ENCODE measurements at places on chromosomes 1 and 21.
A peak's percentile ranks its signal among the peaks of the same experiment; 100 is the strongest.

- no peak for DNase-seq
Observed at GRCh38 chr1:181155339-181155738, 66.8 kb downstream of the IER5 start.

DNA sequence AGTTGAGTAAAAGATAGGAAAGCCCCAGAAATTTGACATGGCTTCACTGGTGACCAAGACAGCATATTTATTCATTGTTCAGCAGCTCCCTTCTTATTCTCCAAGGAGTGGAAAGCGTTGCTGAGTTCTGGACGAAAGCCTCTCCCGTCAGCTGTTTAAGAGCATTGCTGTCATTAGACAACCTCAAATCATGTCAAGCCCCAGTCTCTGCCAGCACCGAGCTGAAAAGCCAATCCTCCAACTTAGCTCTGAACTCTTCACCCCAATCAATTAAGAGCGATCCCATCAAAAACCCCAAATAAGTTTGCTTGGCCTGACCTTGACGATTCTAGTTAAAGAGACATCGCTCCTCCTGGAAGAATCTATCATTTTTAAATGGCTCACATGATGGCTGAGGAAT is 110.8 kb downstream of the PLPP3 start:
- no peak for DNase-seq

DNA sequence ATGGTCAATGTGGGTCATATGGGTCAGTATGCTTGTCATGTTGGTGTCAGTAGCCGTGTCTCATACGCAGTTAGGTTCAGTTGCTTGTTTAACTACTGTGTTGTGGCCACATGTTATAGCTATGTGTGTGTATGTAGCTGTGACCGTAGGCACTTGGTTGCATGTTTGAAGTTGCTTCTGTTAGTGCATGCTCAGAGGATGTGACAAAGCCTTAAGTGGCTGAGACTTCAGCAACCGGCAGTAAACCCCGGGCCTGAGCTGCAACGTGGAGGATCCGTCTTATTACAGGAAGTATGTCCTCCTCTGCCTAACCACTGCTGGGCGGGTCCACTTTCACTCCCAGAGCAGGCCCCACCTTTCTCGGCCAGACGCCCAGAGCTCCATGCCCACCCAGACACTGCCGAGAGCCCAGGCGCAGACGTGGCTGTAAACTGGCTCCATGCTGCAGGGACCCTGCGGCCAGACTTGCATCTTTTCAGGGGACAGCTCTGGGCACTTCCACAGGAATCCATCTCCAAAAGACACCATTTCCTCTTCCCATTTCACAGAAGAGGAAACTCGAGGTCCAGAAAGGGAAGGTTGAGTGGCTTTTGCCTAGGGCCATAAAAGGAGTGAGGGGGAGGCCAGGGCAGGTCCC is 2.2 kb downstream of the TCEA3 start:
- DNase-seq, result no peak

- DNase-seq, result no peak
Observed at GRCh38 chr1:92933459-92933858, 27.8 kb downstream of the DIPK1A start.

- DNase-seq, result no peak
Observed at GRCh38 chr1:207890136-207890738, 20.7 kb downstream of the CD34 start.

DNA sequence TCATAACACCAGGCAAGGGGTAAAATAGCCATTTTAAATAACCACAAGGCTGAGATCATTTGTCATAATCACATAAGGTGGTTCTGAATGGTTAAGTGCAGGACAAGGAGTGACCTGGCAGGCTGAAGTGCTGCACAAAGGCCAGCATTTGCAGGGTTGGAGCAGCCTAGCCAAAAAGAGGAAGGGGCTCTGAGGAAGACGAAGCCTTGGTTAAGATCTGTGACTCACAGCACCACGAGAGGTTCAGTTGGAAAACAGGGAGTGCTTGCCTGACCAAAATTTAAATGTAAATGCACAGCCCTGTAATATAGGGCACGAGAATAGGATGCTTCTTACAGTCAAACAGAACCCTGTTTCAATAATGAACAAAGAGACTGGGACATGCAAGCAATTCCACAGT is 12.1 kb downstream of the ATP5PF start:
- DNase-seq, result no peak

DNA sequence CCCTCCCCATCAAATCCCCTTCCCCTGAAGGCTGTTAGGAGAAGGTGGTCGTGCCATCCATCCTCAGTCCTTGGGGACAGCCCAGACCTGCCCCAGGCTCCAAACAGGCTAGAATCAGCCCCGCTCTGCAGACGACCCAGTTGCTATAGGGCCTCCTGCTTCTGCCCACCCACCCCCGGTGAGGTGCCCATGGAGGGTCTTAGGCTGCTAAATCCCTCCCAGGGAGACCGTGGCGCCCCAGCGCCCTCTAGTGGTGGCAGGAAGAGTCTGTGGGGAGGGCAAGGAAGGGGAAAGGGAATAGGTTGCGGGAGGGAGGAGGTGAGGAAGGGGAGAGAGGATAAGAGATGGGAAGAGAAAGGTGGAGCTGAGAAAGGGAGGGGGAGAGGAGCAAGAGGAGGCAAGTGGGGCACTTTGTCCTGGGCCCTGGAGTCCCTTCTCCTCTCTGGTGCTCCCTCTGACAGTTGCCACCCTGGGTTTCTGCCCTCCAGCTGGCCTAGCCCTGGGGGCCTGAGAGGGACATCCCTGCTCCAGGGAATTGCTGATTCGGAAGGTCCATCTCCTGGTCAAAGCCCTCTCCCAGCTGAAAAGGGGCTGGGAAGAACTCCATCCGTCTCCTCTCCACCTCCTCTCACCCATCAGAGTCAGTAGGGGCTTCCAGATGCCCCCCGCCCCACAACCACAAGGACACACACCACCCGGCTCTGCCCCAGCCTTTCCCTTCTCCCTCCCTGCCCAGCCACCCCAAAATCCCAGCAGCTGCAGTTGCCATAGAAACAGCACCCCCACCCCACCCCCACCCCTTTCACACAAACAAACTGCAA is 55.4 kb downstream of the CAMK2N1 start:
- DNase-seq, result no peak

- DNase-seq, result no peak
Observed at GRCh38 chr1:166947398-166948043, 27.8 kb downstream of the ILDR2 start.

DNA sequence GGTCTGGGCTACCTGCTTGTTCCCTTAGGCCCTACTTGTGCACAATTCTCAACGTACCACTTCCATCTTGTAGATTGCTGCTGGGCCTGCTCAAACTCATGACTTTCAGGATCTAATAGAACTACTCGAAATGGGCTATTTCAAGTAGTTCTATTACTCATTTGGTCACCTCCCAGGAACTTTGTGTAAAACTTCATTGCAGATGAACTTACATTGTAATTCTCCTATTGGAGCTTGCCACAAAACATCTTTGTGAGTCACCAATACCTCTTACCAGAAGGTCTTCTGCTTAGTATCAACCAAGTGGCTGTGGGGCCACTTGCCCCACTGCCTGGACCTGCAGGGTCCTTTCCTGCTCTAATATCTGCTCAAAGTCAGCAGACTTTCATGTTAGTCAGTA is 10.7 kb upstream of the MYOCOS start:
- no peak for DNase-seq

DNA sequence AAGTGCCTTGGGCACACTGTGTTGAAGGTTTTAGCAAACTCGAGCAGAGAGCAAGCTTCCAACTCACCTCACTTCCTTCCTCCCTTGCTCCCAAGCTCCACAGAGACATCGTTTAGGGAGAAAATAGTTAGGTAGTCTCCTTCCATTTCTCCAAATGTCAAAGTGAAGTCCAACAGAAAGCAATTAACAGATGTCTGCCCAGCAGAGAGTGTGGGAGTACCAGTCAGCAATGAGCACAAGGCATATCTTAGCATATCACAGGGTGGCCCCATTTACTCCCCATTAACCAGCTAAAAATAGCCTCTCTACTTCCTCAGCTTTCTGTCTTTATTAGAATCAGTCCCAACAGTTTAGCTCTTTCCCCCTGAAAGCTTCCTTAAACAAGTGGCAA is 334.2 kb upstream of the CAMK1G start:
- no peak for DNase-seq

GRCh38 chr1:246283771-246284410 is 223.2 kb downstream of the SMYD3 start:
- no peak for DNase-seq

GRCh38 chr1:46192171-46192570 is 6.1 kb downstream of the POMGNT1 start:
- no peak for DNase-seq

- no peak for DNase-seq
Observed at GRCh38 chr1:6414881-6415626, 4.7 kb downstream of the HES2 start.

DNA sequence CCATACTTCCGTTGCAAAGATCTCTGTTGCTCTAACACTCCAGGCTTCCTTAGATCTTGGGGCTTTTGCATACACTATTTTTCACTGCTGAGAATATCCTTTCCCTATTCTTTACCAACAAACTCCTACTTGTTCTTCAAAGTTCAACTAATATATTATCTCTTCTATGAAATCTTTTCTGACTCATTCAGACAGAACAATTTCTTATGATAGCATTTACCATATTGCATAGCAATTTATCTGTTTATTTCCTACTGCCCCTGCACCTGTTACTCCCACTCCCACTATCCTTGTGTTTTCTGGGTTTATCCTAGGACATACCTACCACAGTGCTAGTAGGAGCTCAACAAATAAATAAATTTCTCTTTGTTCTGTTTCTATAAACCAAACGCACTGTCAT is 11.0 kb downstream of the GADD45A start:
- DNase-seq, result no peak

DNA sequence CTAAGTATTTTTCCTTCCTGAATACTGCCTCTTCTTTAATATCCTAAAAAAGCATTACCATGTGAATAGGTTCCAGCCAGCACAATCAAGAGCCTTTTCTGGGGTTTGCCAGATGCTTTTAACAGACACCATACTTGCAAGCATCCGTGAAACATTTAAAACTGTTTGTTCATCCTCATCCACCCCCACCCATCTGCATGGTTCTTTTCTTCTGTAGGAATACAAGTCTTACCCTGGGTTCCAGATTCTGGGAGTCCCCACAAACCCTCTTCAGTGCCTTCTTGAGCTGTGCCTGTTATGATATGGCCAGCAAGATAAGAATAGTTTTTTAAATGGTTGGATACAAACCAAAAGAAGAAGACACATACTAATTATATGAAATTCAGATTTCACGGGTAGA is 354.9 kb upstream of the PLXNA2 start:
- DNase-seq, result no peak

DNA sequence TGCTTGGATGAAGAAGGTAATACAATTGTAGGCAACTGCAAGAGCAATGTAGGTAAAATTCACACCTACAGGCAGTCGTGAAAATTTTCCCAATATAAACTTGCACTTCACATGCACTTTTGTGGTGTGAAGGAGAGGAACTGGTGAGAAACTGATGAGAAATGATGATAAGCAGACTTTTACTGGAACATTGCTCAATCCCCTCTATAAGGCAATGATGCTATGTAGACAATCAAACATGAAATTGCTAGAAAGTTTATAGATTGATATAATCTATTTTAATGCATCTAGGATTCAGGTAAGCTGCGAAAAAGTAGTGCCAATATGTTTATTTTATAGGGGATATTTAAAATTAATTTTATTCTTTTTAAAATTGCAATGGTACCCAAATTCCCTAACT is 802.2 kb downstream of the KCNT2 start:
- no peak for DNase-seq

DNA sequence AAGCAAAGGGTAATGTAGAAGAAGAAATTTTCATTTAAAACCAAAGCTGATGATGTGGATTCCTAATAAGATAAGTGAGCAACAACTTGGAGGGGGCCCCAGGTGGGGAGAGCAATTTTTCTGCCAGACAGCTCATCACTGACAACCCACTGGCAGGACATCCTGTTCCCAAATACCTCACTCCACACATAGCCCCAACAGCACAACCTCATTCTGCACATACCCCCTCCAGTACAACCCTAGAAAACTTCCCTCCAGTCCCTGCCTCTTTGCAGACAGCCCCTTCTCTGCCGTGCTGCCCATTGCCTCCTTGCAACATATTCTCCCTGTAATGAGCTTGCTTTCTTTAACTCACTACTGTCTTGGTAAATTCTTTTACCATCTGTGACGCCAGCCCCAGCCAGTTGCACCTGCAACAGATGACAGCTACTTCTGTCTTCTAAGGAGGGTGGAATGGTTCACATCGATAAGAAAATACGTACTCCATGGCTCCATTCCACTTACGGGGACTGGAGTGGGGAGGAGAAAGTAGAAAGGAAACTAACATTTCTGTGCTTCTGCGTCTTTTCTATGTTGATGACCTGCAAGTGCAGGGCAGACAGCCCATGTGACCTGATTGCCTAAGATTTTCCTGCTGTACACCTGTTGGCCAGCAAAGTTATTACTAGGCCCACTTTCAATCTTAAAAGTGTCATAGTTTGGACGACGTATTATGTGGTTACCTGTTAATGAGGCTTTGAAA is 14.7 kb downstream of the RHEX start:
- DNase-seq, result peak; percentile 72

GRCh38 chr1:62318756-62319544 is at the start of gene KANK4:
Gene KANK4, minus strand, starts transcription at chr1:62319434. Its CDS starts 37,870 bp downstream, at chr1:62281564.
- DNase-seq, result no peak

DNA sequence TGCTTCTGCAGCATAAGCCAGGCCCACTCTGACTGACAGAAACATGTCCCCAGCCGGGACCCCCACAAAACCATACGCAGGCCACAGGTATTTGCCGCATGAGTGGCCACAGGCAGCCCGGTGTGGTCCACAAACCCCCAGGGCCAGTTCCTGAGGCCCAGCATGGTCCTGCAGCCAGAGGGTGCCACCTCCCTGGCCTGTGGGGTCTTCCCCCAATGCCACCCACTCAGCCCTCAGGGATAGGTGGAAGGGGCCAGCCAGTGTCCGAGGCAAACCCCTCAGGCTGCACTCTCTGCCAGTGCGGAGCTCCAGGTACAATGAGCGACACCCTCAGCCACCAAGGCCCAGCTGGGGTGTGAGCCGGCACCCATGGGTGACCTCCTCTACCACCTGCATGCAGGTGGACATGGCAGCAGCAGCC is 43.5 kb downstream of the UBE2G2 start:
- DNase-seq, result no peak

DNA sequence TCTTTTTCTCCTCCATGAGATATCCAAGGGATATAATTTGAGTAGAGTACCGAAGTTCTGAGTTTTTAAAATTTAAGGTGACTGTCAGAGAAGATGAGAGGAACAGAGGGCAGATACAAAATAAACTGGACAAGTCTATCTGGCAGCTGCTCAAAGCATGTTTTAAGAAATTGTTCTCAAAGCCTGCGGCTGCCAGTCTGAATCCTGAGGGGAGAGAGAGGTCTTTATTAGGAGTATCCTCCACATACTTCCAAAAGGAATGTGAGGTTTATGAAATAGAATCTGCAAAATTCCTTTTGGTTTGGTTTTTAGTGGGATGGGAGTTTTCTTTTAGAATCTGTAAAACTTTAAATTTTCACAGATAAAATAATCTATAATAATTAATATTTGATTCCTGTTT is 41.3 kb downstream of the TTC13 start:
- no peak for DNase-seq

- DNase-seq, result no peak
Observed at GRCh38 chr1:59316497-59317128, 19.7 kb downstream of the FGGY start.

- no peak for DNase-seq
Observed at GRCh38 chr1:81509594-81509993, 291.1 kb upstream of the ADGRL2 start.

All from vagina (tissue), 2 donors.